ENCODE measurements at places on chromosomes 4 and X.
A peak's percentile ranks its signal among the peaks of the same experiment; 100 is the strongest.

DNA sequence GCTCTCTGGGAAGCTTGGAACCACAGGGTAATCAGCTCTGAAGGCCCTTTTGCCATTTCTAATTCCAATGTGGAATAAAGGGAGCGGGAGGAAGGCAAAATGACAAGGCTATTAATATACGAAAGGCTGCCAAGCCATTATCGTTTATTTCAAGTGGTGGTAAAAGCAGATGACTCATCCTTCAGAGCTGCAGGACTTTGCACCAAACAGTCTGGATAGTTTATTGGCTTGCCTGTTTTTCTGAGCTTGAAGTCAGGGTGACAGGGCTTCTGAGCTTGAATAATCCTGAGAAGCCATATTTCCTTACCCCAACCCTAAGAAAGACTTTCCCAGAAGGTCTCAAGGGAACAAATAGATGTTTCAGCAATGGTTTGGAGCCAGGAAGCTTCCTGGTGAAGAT lies 7.7 kb upstream of the GABRE start:
- peak; percentile 60 for DNase-seq

- peak; percentile 75 for DNase-seq
Observed at GRCh38 chrX:45322382-45322781, 121.7 kb upstream of the DIPK2B start.

GRCh38 chr4:86054286-86055032 lies 305.4 kb downstream of the MAPK10 start:
- DNase-seq = peak; percentile 12

- DNase-seq = no peak
Observed at GRCh38 chr4:40856840-40857362, 107.1 kb downstream of the NSUN7 start.

DNA sequence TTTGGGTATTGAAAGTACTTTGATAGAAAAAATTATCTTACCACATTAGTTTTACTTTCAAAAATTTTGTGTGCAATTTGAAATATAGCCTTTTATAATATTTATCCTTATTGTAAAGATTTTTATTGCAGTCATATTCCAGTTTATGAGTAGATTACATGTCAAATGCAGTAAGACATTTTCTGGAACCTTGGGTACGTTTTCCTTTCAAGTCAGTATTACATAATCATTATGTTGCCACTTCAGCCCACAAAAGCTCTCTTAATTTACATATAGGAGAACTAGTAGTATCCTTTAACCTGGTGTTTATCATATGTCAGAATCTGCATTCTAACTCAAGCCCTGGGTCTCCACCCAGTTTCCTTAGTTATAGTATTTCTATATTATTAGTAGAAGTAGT lies 98.5 kb downstream of the CENPC start:
- no peak for DNase-seq

- peak; percentile 29 for DNase-seq
Observed at GRCh38 chr4:53459548-53459947, 82.1 kb downstream of the FIP1L1 start.

GRCh38 chrX:41468647-41469323 lies 21.6 kb downstream of the NYX start:
- no peak for DNase-seq

DNA sequence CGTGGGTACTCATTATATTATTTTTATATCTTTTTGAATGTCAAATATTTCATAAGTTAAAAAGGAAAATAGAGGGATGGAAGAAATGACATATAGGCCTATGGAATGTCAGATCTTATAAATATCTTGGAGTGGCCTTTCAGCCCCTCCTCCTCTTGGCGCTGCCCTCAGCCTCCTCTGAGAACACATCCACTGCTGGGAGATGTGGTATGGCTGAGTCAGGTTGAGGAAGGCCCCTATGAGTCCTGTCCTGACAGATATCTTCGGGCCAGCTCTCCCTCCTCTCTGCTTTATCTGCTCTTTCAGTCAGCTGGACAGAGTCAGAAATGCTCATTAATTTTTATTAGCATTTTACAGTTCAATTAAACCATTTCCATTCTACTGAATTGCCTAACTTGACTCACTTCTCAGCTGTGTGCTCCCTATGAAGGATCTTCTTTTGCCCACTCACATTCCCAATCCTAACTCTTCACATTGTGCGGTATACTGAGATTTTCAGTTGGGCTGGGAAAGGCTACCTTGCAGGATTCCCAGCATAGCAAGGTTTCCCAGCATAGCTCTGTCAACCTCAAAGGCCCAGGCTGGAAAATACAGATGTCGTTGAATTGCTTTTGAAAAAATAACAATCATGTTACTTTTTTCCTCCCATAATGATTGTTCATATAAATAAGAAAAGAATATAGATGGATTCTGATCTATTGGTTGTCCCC lies 128.0 kb downstream of the ARHGEF9 start:
- DNase-seq = peak; percentile 46

DNA sequence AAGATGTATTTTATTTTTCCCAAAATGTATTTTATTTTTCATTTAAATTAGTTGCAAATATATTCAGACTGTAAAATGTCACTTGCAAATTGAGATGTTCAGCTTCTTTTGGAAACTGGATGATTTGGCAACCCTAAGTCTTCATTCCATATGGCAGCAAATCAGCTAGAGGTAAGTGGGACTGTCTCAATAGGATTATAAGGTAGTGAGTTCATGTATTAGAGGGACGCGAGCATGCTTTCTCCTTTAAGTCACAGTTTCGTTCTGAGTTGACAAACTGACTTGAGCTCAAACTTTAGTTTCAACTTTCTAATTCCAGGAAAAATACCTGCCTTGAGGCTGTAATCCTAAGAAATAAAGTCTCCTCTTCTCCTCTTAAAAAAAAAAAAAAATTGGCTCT lies 44.2 kb upstream of the TMEM131L start:
- no peak for DNase-seq

DNA sequence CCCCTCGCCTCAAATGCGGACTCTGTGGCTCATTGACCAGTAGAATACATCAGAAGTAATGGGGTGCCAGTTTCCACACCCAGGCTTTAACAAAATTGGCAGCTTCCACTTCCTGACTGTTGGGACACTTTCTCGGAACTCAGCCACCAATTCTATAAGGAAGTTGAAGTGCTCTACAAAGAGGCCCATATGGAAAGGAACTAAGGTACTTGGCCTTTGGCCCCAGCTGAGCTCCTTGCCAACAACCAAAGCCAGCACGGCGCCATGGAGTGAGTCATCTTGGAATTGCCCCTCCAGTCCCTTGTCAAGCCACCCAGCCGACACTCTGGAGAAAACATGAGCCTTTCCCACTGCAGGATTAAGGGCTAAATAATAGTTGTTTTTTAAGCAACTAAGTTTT lies 262.2 kb upstream of the INTU start:
- DNase-seq = no peak

GRCh38 chrX:78822157-78822690 lies 74.7 kb downstream of the LPAR4 start:
- DNase-seq = no peak

DNA sequence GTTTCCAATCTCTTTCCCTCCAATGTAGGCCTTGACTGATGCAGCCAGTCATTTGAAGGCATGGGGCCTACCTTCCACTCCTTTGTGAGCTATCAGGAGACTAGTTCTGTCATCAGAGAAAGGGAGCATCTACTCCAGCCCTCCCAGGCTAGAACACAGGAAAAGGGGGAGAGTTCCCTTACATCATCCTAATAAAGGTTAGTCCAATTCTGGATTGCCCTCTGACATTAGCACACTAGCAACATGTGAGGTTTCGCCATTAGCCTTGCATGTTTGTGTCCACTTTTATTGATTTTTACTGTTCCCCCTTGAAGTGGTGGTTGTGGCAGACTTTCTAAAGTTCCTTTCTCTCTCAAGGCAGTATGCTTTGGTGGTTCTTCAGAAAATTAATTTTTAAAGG lies 67.3 kb downstream of the ZFX start:
- DNase-seq = no peak

GRCh38 chrX:41273638-41274037 lies 60.3 kb upstream of the DDX3X start:
- DNase-seq = peak; percentile 40

DNA sequence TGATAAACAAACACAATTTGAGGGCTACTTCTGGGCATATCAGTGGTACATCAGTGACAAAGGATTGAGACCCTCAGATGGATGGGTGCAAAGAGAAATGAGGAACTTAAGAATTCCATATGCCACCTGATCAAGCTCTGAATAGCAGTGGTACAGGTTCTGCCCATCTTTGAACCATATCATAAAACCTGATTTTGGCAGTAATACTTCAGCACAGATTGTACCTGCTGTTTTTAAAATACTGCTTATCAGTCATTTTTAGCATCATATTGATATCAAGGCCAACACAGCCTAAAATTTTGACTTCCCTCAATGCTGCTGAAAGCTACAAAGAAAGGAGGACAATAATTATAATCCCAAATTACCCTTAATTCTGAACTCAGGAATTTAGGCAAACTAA lies 41.5 kb downstream of the ANK2 start:
- no peak for DNase-seq

DNA sequence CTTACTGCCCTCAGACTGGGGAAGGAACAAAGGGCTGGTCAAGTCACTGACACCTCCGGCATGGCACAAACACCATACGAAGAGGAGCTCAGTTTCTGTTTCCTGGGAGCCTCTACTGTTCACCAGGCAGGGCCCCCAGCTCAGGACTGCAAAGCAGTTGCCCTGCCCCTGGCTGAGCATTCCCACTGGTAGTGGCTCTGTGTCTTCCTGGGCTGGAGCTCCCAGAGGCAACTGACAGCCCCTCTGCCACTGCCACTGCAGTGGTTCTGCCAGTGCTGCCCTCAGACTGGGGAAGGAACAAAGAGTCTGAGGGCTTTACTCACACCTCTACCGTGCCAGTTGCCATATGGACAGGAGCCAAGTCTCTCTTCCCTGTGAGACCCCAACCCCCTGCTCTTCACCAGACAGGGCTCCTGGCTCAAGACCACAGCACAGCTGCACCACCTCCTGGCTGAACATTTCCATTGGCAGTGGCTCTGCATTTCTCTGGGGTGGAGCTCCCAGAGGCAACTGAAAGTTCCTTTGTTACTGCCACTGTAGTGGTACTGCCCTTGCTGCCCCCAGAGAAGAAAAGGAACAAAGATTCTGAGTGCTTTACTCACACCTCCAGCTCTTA lies 67.9 kb downstream of the SMARCA5 start:
- no peak for DNase-seq

GRCh38 chr4:171235521-171235920 lies 577.7 kb upstream of the GALNTL6 start:
- no peak for DNase-seq

- no peak for DNase-seq
Observed at GRCh38 chrX:137424679-137425078, 141.2 kb upstream of the ZIC3 start.

DNA sequence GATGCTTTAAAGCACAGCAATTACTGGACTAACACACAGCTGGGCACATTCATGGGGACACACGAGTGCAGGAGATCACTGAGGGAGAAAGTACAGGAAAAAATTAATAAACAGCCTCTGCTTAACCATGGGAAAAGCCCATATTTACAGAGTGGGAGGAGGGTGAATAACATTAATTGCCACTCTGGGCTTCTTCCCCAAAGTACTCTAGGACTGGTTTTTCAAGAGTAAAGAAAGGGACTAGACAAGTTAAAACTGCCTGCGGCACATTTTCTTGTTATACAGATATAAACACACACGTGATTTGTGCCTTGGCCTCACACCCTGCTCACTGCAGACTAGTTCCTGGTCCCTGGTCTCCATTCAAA lies 179.7 kb upstream of the TET2 start:
- no peak for DNase-seq

DNA sequence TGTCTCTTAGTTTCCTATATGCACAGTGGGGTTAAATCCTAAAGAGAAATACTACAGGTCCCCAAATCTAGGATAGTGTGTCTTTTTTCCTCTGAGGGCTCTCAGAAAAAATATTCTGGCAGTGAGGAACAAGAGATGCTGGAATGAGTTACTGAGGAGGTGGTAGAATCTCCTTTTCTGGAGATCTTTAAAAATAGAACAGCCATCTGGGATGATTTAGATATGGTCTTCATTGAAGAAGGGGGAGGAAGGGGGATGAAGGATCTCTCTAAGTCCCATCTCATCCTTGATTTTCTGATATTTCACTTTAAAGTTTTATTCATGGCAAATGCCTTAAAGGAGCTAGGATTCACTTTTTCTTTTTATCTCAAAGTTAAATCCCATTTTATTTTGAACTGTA lies 235.0 kb downstream of the MAML3 start:
- peak; percentile 13 for DNase-seq

GRCh38 chr4:145818011-145818410 lies 120.6 kb downstream of the ZNF827 start:
- no peak for DNase-seq

- peak; percentile 47 for DNase-seq
Observed at GRCh38 chr4:55359397-55359916, 13.4 kb downstream of the SRD5A3 start.

DNA sequence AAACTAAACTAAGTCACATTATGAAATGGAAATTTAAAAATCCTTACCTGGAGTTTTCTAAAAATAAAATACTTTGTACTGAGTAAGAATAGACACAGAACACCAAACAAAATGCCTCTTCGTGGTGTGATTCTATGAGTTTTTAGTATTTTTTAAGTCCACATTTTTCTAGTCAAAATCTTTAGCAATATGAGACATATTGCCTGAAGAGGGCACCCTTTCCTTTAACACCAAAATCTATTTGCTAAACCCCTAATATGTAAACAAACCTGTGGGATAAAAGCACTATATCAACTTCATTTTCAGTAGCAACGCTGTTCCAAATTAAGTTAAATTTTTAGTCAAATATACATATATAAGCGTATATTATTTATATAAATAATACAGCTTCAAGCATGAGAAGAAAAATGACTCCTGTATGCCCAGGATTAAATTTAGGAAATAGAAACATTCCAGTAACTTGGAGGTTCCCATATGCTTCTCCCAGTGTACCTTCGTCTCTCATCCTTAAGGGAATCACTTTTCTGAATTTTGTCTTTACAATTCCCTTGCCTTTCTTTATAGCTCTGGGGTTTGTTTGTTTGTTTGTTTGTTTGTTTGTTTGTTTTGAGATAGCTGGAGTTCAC lies 23.0 kb upstream of the PGM2 start:
- peak; percentile 36 for DNase-seq

DNA sequence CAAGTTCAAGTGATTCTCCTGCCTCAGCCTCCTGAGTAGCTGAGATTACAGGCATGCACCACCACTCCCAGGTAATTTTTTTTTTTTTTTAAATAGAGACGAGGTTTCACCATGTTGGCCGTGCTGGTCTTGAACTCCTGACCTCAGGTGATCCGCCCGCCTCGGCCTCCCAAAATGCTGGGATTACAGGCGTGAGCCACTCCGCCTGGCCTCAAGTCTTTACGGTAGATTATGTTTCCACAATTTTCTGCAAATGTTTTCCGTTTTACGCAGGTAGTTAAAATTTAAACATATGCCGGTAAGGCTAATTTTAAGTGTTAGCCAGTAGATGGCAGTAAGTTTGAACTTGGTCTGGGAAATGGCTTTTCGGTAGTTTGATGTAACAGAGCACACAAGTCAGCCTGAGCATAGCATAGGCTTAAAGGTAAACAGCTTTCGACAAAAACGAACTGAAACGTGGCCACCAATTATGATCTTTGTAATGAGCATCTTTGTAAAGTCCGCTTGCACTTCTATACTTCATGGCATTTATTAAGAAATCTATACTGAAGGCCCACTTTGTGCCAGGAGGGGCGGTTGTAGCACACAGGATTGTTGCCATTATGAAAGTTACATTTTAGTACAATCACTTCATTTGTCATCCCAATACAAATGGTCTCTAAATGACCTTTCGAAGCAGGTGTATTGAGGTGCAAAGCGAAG lies 31.1 kb downstream of the CCKAR start:
- DNase-seq = peak; percentile 75

Data from AG08395 (cell line).